ENCODE measurements at places on chromosomes 6 and 20.

GRCh38 chr6:84273048-84273809 lies 45.8 kb upstream of the CEP162 start:
- no peak for DNase-seq

DNA sequence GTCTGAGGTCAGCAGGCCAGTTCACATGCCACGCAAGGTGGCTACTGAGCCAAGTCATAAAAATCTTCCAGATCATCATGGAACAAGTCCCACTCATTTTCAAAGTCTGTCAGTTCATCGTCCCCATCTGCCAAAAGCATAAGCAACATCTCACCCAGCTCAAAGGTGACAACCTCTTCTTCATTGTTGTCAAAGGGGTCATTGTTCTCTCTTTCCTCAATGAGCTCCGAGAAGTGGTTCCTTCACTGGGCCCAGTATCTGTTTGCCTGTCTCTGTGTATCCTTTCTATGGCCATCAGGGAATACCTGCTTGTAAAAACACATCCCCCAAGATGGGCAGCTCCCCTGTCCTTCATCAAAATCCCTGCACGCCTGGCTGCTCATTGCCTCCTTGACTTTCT lies 49.5 kb downstream of the ZNF334 start:
- DNase-seq: no peak

DNA sequence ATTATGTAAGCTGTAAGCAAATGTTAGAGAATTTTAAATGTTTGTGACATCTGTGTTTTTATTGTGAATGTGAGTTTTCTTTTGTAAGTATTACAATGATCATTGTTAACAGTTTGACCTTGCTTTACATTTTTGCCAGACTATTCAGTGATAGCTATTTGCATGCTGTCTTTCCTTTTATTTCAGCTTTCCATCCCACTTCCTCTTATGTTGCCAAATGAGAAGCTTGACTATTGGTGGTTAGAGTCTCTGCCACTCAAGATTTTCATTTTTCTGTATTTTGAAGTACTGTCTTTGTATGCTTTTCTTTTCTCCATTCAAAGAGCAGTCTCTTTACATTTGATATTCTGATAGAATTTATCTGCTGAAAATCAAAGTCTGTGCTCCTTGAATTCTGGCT lies 104.1 kb downstream of the PRIM2 start:
- no peak for DNase-seq

DNA sequence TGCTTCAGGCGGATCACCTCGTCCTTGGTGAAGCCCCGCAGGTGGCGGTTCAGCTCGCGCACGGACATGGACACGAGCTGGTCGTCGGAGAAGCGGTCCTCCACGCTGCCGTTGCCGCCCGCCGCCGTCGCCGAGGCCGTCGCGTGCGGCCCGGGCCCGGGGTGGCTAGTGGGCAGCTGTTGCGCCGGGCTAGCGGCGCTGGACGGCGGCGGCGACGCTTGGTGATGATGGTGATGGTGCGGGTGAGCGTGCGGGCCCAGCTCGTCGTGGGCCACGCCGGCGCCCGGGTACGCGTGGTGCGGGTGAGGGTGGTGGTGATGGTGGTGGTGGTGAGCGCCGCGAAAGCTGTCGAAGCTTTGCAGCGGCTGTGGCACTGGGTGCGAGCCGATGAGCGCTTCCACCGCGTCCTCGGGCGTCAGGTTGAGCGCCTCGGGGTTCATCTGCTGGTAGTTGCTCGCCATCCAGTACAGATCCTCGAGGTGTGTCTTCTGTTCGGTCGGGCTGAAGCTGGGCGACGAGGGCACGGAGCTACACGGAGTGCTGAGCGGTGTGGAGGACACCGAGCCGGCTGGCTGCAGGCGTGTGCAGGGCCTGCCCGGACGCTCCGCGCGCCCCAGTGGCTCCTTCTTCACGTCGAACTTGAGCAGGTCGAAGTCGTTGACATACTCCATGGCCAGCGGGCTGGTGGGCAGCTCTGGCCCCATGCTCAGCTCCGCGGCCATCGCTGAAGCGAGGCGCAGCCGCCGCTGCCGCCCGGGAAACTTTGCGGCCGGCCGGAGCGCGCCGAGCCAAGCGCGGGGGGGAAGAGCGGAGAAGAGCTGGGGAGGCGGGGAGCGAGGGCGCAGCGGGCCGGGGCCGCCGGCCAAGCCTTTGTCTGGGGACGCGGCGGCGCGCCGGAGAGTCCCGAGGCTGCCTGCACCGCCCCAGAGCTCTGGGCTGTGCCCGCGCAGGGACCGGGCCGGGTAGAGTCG lies 622 bp downstream of the MAFB start:
- no peak for DNase-seq

DNA sequence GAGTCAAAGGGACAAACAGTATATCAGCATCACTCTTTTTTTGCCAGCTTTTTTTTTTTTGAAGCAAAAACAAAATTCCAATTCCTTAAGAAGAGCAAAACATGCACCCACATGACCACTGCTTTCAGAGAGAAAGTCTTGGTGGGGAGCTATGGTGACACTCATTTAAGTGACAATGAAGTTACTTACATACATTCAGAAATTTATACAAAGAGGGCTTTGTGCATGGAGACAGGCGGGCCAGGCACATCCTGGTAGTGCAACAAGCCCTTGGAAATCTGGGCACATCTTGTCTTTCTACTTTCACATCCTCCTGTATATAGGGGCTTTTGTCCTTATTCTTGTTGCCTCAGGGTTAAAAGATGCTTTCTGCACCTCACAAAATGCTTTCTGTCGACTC lies 55.9 kb downstream of the IL22RA2 start:
- no peak for DNase-seq

- DNase-seq: no peak
Measured at GRCh38 chr20:57707849-57708693, 1.7 kb downstream of the PMEPA1 start.

DNA sequence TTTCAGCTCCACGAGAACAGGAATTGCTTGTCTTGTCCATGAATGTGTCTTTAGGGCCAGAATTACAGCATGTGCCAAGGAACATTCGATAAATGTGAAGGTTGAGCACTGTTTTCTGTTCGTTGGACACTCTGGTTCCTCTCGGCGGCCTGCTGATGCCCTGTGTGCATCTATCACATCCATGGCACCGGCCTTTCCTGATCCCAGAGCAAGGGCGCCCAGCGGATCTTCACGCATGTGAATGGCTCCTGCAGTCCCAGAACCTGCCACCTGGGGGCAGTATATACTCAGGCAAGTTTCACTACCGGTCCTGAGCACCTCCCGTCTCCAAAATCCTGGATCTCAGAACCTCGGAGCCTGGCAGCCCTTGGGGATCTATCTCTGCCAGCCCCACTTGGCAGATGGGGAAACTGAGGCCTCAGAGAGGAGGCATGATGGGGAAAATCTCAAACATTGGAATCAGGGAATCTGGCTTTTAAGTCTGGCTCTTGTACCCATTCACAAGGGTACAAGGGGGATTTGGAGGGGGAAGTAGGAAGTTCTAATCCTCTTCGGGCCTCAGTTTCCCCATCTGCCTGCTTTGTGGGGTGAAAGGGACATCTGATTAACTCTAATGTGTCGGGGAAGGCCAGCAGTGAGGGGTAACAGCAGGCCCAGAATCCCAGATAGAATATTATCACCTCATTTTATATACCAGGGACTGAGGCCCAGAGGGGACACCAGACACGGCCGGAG lies 4.3 kb upstream of the CEBPB start:
- DNase-seq: peak; percentile 97

DNA sequence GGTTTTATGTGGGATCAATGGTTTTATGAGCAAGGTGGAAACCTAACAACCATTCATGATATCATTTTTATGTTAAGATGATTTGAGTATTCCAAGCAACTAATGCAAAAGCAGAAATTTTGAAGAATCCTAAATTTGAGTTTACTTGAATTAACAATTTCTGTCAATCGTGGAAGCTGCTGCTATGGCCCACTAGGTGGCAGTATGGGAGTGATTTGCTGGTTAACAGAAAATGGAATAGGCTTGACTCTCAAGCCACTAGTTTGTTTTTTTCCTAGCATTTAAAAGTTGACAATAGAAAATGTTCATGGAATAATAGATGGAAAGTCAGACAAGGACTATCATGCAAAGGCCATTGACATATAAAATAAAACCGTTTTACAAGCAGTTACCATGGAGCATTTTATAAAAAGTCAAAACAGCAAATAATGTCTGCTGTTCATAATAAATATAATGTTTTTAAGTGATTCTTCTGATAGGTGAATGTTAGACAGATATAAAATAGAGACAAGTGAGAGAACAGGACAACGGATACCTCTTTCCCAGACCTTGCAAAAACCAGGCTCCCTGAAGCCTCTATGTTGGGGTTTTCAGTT lies 43.0 kb upstream of the TMEM200A start:
- peak; percentile 31 for DNase-seq

GRCh38 chr20:25065625-25066338 lies 7.8 kb upstream of the ACSS1 start:
- peak; percentile 57 for DNase-seq

- no peak for DNase-seq
Measured at GRCh38 chr6:5457983-5458683, 196.8 kb downstream of the FARS2 start.

GRCh38 chr6:77620278-77620882 lies 32.5 kb upstream of the MEI4 start:
- no peak for DNase-seq

DNA sequence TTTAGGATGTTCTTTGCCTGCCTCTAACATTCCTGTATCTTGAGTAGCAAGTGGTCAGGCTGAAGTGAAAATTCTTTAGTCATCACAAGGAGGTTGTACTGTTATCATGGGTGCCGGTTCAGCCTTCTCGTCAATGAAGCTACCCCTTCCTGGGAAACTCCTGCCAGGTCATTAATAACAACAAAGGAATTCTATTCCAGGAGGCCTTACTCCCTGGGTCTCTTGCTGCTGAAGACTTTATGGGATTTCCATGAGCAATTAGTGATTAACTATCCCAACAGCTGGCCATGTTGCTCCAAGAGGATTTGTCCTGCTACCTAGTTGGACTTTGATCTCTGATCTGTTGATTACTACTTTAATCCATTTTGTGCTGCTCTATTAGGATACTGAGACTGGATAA lies 62.7 kb upstream of the ELOVL5 start:
- DNase-seq: no peak

DNA sequence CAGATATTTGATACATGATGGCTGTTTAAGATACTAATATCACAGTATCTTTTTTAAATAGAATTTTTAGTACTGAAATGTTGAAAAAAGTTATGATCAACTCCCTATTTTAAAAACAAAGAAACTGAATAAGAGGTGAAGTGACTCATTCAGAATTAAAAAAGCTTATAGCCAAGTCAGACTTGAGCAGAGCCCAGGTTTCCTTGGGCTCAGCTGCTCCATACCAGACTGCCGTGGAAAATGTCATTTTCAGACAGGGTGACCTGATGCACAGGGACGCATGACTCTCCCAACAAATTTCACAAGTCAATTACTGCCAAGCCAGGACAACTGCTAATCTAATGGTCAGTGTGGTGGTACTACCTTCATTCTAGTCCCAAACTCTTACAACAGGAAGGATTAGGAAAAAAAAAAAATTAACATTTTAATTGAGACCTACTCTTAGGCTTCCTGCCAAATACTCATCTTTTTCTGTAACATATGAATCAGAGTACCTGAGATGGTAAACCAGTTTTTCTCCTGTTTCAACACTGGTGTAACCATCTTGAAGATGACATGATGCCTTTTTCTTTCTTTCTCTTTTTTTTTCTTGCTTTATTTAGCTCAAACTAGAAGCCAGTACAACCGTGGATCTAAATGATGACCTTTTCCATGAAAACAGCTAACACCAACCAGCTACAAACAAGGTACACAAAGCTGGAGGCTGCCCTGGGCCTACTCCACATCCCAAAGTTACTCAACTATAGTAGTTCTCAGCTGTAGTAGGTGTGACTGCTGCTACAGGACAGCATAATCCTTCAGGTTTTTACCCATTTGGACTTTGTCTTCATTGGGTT lies 30.5 kb downstream of the SLC22A23 start:
- DNase-seq: no peak

DNA sequence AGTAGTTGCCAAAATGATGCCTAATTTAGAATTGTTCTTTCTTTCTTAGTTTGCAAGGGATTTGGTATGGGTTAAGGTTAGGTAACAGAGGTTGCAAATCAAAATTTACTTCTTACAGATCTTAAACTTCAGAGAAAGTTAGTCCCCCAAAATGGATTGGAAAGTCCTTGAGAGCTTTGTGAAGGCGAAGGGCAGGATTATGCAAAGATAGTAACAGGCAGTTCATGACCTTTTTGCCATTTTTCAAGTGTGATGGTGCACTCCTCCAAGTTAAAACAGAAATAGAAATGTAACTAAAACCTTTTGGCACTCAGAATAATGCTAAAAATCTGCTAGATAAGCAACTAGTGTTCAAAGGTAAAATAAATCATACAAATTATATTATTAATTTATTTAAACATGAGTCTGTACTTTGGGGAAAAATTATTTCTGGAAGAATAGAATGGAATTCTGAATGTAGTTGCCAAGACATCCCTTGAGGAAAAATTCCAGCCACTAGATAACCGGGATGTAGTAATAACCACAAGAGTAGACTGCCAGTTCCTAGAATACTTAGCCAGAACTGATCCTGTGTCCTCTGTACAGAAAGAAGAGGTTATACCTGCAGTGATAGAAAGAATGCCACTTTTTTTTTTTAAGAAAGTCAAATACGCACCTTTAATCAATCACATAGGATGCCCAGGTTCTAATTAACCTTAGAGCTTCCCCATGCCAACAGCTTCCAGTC lies 31.8 kb upstream of the DAAM2 start:
- no peak for DNase-seq

DNA sequence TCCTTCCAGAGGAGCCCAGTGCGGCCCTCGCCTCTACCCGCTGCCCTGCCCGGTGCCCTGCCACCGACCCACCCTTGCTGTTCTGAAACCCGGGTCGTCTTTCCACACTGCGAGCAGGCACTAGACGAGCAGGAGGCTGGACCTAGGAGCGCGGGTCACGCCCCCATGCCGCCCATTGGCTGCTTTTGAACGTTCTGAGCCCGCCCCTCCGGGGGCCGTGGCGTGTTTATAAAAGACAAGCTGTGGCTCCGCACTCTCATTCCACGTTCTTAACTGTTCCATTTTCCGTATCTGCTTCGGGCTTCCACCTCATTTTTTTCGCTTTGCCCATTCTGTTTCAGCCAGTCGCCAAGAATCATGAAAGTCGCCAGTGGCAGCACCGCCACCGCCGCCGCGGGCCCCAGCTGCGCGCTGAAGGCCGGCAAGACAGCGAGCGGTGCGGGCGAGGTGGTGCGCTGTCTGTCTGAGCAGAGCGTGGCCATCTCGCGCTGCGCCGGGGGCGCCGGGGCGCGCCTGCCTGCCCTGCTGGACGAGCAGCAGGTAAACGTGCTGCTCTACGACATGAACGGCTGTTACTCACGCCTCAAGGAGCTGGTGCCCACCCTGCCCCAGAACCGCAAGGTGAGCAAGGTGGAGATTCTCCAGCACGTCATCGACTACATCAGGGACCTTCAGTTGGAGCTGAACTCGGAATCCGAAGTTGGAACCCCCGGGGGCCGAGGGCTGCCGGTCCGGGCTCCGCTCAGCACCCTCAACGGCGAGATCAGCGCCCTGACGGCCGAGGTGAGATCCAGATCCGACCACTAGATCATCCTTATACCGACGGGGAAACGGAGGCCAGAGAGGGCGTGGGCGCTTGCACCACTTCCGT lies at the start of gene ID1:
Gene ID1, plus strand, starts transcription at position 259 of the 871 bp plus-strand sequence. Its CDS starts 99 bp downstream, at position 358.
- peak; percentile 96 for DNase-seq

DNA sequence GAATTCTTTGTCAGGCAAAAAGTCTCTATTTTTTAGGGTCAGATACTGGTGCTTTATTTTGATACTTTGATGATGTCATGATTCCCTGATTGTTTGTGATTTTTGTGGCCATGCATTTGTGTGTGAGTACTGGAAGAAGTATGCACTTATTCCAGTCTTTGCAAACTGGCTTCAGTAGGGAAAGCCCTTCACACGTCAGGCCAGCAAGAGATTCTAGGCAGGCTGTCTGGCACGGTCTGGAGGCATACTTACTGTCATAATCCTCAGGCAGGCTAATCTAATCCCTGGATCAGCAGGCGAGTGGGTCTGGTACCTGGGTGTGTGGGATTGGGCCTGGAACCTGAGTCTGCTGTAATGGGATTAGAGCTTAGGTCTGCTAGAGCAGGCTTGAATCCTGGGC lies 391.8 kb upstream of the MMS22L start:
- DNase-seq: no peak
